G401 (cell line): ENCODE measurements at places on chromosomes 6 and 20.

- DNase-seq, result no peak
Measured at GRCh38 chr20:36833275-36834020, 42.5 kb upstream of the TLDC2 start.

DNA sequence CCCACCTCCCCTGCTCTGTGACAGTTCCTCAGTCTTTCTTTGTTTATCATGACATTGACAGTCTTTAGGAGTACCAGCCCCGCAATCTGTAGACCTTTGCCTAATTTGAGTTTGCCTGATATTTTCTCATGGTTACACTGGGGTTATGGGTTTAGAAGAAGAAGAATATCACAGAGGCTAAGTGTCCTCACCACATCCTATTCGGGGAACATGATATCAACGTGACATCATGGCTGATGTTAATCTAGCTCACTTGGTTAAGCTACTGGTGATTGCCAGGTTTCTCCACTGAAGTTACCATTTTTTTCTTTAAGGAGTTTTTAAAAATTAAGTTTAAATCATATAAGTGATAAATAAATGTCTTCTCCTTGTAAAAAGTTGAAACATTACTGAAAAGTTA lies 127.5 kb downstream of the CEP57L1 start:
- DNase-seq, result no peak

DNA sequence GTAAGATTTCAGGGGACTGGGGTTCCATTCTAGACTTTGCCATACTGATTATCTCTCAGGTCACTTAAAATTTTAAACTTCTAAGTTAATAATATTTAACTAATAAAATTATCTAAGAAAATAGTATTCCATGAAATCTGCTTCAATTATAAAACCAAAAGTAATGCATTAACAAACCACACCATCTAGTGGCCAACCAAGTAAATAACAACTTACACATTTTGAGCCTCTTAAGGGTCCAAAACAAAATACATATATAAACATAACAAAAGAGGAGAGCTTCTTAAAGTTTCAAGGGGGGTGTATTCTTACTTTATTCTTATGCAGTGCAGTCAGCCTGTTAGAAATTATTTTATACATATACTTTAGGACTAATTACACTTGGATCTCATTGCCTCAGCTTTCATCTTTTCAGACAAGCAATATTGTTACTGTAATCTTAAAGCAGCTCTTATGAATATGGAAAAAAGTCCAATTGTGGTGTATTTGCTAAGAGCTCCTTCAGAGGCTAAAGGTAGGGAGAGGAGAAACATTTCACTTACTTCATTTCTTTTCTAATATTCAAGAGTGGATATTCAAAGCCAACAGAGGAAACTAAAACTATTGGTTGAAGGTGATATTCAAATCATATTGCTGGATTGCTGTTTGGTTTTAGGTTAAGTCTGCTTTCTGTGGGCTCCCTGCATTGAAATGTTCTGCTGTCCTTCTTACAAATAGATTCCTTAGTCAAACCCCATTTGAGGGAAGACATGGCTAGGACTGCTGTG lies 199.7 kb upstream of the SIM1 start:
- DNase-seq, result peak; percentile 67

GRCh38 chr20:19934792-19935491 lies 82.2 kb upstream of the NAA20 start:
- no peak for DNase-seq

GRCh38 chr20:11137688-11138087 lies 463.9 kb upstream of the JAG1 start:
- DNase-seq, result no peak

GRCh38 chr6:148491638-148492251 lies 149.1 kb downstream of the SASH1 start:
- no peak for DNase-seq

- no peak for DNase-seq
Measured at GRCh38 chr6:75244063-75244584, 523 bp upstream of the COX7A2 start.

GRCh38 chr6:3751077-3751729 lies at the start of gene PXDC1:
Gene PXDC1 (minus strand): TSS chr6:3751713. CDS start chr6:3751531, 182 bp downstream.
- DNase-seq, result no peak

DNA sequence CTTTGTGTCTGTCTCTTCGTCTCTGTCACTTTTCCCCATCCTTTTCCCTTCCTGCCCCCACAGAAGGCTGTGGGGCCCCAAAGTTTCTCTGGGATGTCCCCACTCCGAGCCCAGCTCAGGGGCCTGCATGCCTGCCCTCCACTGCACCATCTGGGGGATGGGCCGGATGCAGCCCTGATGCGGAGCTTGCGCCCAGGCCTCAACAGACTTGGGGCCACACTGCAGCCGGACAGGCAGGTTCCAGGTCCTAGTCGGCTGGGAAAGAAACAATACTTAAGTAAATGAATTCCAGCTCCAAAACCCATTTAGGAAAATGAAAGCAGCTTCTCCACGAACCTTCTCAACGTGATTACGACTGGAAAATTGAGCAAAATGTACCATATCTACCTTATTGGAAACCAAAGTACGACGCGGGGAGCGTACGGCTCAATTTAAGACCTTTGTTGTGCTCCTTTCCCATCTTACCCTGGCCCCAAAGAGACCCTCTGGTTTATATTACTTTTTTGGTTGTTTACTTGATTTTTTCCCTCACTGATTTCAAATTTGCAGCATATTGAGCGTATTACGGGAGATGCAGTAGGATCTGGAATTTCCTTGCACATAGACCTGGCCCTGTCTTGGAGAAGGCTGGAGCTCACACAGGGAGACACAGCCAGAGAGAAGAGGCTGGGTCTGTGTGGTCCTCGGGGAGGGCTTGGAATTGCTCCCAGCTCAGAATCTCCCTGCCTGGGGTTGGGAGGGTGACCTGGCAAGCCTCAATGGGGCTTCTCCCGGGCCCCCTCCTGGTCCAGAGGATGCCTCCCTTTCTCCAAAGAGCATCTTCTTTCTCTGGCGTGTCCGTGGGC lies 8.0 kb downstream of the FOXC1 start:
- DNase-seq, result no peak

DNA sequence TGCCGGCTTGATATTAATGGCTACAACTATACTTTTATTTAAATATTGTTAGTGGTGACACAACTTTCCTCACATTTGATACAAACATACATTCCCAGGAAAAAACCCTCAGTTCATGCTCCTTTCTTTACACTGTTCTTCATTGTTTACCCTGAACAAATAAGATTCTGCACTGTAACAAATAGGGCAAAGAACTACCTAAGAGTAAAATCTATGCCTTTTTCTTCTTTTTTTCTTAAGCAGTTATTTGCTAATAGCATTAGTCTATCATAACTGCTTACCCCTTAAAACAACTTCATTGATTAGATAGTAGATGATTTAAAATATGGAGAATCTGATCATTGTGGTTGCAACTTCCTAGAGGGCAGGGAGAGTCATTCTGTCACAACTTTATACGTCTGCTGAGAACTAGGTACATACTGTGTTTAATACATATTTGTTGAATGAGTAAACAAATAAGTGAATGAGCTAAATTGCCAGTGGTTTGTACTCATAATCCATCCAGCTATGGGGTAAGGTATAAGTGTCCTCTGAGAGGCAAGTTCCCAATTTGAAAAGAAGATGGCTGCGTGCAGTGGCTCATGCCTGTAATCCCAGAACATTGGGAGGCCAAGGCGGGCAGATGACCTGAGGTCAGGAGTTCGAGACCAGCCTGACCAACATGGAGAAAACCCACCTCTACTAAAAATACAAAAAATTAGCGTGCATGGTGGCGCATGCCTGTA lies 161.0 kb downstream of the CDK19 start:
- DNase-seq, result no peak

- DNase-seq, result no peak
Measured at GRCh38 chr6:161355696-161356095, 81.8 kb upstream of the AGPAT4 start.

- DNase-seq, result no peak
Measured at GRCh38 chr6:20230401-20231119, 18.3 kb upstream of the MBOAT1 start.

DNA sequence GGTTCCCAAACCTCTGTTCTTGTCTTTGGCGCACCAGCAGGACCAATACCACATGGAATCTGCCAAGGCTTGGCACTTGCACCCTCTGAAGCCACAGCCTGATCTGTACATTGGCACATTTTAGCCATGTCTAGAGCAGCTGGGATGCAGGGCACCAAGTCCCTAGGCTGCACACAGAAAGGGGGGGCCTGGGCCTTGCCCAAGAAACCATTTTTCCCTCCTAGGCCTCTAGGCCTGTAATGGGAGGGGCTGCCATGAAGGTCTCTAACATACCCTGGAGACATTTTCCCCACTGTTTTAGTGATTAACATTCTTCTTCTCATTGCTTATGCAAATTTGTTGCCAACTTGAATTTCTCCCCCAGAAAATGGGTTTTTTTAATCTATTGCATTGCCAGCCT lies 5.4 kb upstream of the FAM120B start:
- DNase-seq, result no peak

- peak; percentile 76 for DNase-seq
Measured at GRCh38 chr20:62286493-62287064, 16.2 kb upstream of the ADRM1 start.

DNA sequence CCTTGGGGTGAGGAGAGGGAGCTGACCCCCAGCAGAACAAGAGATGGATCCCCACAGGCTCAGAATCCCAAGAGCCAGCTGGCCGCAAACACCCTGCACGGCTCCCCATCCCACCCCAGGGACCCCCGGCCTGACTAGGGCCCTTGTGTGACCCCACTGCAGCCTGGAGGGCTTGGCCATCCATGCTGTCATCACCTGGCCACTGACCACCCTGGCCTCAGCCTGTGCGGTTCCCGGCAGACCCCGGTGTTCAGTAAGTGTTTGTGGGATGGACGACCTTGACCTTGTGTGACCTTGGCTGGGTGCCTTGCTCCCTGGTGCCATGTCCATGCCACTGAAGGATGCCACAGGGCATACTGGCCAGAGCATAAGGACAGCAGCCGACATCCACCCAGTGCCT lies 328.3 kb downstream of the TAF4 start:
- no peak for DNase-seq

- peak; percentile 56 for DNase-seq
Measured at GRCh38 chr6:44056392-44057237, 70.6 kb downstream of the MRPL14 start.

- no peak for DNase-seq
Measured at GRCh38 chr20:12416281-12416680, 498.6 kb downstream of the BTBD3 start.

DNA sequence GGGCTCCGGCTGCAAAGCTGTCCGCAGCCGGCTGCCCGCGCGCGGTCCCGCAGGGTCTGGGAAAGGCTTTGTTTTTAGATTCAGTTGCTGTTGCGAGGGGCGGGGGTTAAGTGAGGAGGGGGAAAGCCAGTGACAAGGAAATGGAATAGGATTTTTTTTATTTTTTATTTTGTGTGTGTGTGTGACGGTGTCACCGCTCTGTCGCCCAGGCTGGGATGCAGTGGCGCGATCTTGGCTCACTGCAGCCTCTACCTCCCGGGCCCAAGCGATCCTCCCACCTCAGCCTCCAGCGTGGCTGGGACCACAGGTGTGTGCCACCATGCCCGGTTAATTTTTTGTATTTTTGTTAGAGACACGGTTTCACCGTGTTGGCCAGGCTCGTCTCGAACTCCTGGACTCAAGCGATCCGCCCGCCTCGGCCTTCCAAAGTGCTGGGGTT lies 615 bp upstream of the UBE2J1 start:
- DNase-seq, result no peak

DNA sequence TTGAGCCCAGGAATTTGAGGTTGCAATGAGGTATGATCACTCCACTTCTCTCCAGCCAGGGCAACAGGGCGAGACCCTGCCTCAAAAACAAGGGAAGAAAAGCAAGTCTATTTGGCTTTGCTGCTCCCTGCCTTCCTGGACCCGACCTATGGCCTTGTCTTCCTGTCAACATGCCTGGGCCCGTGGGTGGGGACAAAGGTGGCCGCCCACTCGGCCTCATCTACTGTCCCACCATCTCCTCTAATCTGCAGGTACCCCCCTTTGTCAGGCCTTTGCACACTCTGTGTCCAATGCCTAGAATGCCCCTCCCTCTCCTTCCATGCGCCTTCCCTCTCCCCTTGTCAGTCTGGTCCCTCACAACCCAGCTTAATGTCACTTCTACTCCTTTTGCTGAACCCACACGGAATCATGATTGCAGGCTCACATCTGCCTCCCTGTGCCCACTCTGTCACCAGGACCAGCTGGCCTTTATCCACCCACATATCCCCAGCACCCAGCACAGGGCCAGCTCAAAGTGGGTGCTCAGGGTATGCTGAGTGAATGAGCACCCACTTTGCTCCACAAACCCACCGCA lies 40.3 kb downstream of the MDFI start:
- no peak for DNase-seq

DNA sequence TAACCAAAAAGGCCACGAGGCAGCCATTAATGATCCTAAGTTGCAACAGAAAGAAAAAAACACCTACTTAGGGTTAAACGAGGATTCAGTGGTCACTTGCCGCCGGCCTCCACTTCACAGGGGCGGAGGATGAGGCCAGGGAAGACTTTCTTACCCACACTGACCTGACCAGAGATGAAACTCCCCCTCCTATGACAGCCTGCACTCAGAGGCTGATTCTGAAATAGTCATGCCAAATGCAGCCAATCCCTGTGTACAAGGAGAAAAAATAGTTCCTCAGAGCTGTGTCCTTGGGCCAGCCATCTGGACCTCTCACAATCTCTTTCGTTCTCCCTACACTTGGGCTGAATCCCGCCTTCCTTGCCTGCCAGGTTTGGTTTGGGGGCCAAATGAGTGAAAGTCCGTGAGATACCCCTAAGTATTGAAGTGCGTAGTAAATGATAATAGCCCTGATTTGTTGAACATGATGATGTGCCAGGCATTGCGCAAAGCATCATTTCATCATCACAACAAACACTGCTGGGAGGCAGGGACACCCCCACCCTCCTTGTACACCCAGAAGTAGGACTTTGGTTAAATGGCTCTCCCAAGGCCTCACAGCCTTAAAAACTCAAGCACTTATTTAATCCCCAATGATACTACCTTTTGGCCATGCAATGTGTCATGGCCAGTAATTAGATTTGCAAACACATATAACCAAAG lies 3.2 kb upstream of the IRF4 start:
- DNase-seq, result no peak
